ENCODE measurements at places on chromosomes 6 and 20.

DNA sequence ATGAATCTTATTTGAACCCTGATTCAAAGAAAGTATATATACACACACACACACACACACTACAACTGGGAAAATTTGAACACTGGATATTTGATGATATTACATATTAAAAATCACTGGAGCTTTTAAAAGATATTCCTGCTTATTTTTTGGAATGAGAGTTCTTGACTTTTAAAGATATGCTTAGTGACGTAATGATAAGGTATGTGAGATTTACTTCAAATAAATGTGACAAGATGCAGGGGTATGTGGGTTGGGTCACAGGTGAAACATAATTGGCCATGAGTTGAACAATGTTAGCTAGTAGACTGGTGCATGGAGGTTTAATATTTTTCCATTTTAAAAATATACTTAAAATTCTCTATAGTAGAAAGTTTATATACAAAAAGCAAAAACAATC is 258.6 kb downstream of the CBLN4 start:
- no peak for DNase-seq

- DNase-seq, result no peak
Measured at GRCh38 chr6:162369091-162369490, 358.5 kb downstream of the PRKN start.

- DNase-seq, result no peak
Measured at GRCh38 chr20:2760297-2760951, 40.0 kb downstream of the CPXM1 start.

GRCh38 chr6:11133281-11133680 is 21.8 kb upstream of the ERVFRD-1 start:
- no peak for DNase-seq

- no peak for DNase-seq
Measured at GRCh38 chr6:21928827-21929226, 335.3 kb downstream of the SOX4 start.

DNA sequence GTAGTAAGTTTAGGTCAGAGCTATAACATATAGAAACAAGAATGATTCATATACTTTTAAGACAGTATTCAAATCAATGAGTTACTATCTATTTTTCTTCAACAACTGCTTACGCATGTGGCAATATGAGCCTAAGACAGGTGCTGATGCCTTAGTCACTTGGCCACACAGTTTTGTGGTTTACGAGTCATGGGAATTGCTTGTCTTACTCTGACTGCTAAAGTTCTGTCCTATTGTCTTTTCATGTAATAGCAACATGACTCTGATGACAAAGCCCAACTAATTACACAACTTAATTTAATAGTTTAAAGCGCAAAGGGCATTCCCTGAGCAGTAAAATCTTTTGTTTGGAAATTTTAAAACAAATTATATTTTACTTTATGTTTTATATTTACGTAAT is 159.3 kb upstream of the CENPW start:
- no peak for DNase-seq

- no peak for DNase-seq
Measured at GRCh38 chr20:61370841-61371303, 118.8 kb downstream of the CDH4 start.

DNA sequence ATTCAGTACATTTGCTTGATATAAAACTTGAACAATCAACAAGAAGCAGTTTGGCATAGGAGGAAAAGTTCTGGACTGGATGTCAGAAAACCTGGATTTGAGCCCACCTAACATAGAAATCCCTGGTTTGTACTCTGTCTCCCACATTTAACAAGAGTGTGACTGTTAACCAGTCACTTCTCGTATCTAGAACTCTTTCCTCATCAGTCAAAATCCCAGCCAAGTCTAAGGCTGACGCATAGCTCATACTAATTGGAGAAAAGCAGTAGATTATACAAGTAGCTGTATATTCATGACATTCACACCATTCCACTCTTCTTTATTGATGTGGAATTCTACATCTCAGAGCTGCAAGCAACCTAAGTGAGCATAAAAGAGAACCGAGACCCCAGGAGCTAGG is 222.7 kb downstream of the PHACTR1 start:
- DNase-seq, result no peak

GRCh38 chr20:32982617-32983458 is 21.4 kb downstream of the SUN5 start:
- no peak for DNase-seq

Measured in effector memory CD4-positive, alpha-beta T cell (primary cell).